ENCODE measurements at places on chromosomes 13 and 19. TPM values are rescaled to one million over a fixed set of nuclear protein-coding genes. Genes with fewer than 3 reads are reported as not detected.

DNA sequence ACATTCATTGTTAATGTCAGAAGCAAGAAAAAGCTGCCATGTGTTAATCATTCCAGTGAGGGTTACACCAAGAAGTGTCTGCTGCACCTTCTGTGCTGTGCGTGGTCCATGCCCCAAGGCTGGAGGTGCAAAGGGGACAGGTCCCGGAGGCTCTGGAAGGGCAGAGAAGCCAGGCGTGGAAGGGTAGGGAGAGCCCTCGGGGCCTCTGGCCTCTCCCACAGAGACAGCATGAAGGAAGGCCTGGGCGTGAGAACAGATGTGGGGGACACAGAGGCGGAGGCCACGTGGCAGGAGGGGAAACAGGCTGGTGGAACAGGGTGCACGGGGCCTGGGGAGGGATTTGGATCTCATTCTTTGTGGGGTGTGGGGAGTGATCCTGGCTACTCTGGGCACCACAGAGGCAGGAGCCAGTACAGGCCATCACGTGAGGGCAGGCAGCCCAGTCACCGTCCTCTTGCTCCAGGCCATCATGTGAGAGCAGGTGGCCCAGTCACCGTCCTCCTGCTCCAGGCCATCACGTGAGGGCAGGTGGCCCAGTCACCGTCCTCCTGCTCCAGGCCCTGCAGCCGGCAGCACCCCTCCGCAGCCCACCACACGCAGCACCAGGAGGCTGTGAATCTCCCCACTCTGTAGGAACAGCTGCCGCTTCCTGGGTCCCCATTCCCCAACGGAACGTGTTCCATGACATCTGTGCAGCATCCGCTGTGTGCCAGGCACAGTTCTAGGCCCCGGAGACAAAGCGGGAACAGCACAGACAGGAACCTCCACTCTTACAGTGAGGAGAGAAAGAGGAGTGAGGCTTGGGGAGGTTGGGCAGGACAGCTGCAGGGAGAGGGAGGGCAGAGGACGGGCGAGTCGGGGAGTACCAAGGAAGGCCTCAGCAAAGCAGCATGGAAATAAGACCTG is 10.2 kb upstream of the F7 start:
- no peak for DNase-seq

DNA sequence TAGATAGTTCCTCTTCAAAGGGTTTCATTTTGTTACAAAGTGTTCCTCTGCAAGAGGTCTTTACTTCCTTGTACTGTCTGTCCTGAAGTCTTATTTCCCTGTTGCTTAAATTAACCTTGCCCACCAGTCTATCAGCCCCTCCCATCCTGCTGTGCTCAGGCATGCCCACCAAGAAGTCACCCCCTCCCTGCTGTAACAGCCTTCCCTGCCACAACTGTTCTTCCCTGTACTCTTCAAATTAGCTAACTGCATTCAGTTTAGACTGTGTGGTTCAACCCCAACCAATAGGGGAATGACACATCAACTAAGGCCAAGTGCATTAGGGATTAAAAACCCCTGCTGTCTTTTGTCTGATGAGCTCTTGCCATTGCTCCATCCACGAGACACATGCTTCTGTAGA is 34.4 kb upstream of the ZNF562 start:
- DNase-seq, result no peak

DNA sequence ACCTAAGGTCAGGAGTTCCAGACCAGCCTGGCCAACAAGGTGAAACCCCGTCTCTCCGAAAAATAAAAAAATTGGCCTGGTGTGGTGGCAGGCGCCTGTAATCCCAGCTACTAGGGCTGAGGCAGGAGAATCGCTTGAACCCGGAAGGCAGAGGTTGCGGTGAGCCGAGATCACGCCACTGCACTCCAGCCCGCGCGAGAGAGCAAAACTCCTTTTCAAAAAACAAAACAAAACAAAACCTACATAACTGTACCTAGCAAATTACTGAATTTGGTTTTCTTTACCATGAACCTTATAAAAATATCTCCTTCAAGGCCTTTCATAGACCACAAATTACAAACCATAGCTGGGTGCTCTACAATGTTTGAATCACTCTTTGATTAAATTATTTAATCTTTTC is 760 bp downstream of the ZNF91 start:
- peak; percentile 42 for DNase-seq

DNA sequence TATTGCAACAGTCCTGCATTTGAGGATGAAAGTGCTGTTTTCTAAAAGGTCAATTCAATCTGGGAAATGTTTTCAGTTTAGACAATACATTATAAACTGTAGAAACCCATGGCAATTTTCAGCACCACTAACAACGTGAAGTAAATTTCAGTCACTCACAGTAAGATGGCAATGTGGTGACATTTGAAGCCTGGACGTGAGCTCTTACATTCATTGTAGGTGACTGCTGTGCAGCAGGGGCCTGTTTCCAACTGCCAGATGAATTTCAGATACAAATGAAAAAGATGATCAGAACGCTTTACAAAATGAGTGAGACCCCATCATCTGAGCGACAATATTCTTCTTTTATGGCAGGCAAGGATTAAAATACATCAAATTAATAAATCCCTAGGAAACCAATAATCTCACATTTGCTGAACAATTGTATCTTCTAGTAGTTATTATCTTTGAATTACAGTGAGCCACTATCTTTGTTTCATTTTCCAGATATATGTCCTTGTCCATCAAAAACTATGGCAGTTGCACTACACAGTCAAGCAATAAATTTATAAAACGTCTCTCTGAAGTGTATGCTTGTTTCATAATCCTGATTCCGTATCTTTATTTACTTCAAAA is 1816.8 kb downstream of the OLFM4 start:
- no peak for DNase-seq

DNA sequence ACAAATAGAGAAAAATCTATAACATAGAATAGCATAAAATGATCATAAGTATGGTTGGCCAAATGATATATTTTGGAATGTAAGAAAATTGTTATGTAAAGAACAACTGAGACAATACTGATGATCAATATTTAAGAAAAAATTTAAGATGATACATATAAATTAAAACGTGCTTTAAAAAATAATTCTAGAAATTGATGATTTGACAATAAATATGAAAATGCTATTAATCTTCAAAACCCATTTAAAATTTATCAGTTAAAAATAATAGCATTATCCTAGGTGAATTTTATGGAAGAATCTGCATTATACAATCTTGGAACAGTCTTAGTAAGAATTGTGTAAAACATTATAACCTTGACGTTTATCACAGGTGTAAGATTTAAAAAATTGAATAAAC is 95.1 kb upstream of the DACH1 start:
- DNase-seq, result no peak

- DNase-seq, result no peak
Measured at GRCh38 chr19:17021328-17021727, 5.3 kb downstream of the CPAMD8 start.

DNA sequence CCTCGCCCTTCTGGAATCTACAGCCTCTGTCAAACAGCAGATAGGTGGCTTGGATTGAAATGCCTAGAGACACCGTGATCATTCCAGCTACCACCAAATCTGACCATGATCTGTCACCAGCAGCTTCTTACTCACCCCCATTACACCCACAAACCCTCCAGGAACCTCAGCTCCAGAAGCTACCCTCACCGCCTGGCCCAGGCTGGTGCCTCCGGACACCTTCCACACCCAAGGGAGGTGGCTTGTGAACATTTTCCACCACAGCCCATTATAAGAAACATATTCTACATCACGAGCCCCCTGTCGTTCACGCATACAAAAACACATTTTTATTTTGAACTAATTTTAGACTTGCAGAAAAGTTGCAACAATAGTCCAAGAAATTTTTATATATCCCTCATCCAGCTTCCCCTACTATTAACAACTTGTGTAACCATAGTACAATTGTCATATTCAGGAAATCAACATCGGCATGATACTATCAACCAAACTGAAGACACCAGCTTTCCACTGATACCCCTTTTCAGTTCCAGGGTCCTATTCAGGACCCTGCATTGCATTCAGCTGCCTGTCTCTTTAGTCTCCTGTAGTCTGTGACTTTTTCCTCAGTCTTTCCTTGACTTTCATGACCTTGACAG is 15.4 kb upstream of the UBE2L5 start:
- DNase-seq, result no peak

- no peak for DNase-seq
Measured at GRCh38 chr13:60402022-60402421, 5.0 kb downstream of the TDRD3 start.

GRCh38 chr19:33756177-33756576 is 40.5 kb upstream of the KCTD15 start:
- DNase-seq, result no peak

Gene GPR12
- not detected for total RNA-seq

Gene ANGPTL8
- not detected for total RNA-seq

Gene MBD3L3
- not detected for total RNA-seq

Data from endothelial cell (in vitro differentiated cells).